Tongue (tissue), 3 donors: ENCODE measurements at places on chromosomes 3 and 15.
A peak's percentile ranks its signal among the peaks of the same experiment; 100 is the strongest.

DNA sequence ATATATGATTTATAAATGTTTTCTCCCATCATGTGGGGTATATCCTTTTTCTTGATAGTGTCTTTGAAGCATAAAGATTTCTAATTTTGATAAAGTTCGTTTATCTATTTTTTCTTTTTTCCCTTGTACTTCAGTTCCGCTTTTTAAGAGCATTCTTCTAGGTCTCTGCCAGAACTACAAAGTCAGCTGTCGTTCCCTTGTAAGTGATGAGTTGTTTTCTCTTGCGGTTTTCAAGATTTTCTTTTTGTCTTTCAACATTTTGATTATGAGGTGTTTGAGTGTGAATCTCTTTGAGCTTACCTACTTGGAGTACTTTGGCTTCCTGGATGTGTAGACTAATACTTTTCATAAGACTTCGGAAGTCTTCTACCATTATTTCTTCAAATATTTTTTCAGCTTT is 9.3 kb upstream of the PRICKLE2 start:
- no peak for DNase-seq

- DNase-seq, result no peak
Measured at GRCh38 chr3:61080737-61081445, 170.4 kb downstream of the FHIT start.

GRCh38 chr3:44076221-44076829 is 165.4 kb upstream of the TOPAZ1 start:
- no peak for DNase-seq

GRCh38 chr15:64026591-64026990 is 19.7 kb downstream of the DAPK2 start:
- DNase-seq, result no peak

- no peak for DNase-seq
Measured at GRCh38 chr15:92268900-92269299, 124.8 kb upstream of the ST8SIA2 start.

GRCh38 chr3:162034368-162034767 is 537.8 kb downstream of the OTOL1 start:
- DNase-seq, result no peak

- DNase-seq, result no peak
Measured at GRCh38 chr3:22861426-22861825, 341.7 kb upstream of the UBE2E2 start.

GRCh38 chr3:20563251-20563650 is 377.2 kb upstream of the SGO1 start:
- DNase-seq, result no peak

GRCh38 chr3:154969366-154969765 is 110.8 kb upstream of the MME start:
- DNase-seq, result no peak

GRCh38 chr3:143239031-143239430 is 119.5 kb downstream of the CHST2 start:
- DNase-seq, result no peak

GRCh38 chr3:78799681-78800080 is 968.1 kb downstream of the ROBO1 start:
- DNase-seq, result no peak

GRCh38 chr3:151391720-151392119 is 7.2 kb upstream of the P2RY12 start:
- DNase-seq, result no peak

DNA sequence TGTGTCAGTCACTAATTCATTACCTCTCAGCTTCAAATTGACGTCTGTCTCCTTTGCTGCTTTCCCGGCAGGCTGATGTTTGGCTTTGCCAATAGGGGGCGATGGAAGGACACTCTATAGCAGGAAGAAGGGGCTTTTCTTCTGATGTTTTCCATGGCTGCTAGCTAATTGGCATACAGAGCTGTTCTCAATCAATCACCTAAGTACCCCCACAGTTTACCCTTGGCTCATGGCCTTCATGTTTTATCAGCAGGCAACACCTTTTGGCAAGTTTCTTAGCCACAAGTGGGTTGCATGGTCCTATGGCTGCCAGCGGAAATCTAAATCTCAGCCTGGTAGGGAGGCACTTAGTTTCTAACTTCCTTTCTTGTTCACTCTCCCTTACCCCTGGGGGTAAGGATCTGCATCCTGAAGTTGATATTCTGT is 45.0 kb downstream of the ESYT3 start:
- DNase-seq, result peak; percentile 50

GRCh38 chr3:135895734-135896121 is 69.8 kb upstream of the PPP2R3A start:
- DNase-seq, result no peak

- DNase-seq, result no peak
Measured at GRCh38 chr3:188316021-188316722, 162.2 kb downstream of the LPP start.

DNA sequence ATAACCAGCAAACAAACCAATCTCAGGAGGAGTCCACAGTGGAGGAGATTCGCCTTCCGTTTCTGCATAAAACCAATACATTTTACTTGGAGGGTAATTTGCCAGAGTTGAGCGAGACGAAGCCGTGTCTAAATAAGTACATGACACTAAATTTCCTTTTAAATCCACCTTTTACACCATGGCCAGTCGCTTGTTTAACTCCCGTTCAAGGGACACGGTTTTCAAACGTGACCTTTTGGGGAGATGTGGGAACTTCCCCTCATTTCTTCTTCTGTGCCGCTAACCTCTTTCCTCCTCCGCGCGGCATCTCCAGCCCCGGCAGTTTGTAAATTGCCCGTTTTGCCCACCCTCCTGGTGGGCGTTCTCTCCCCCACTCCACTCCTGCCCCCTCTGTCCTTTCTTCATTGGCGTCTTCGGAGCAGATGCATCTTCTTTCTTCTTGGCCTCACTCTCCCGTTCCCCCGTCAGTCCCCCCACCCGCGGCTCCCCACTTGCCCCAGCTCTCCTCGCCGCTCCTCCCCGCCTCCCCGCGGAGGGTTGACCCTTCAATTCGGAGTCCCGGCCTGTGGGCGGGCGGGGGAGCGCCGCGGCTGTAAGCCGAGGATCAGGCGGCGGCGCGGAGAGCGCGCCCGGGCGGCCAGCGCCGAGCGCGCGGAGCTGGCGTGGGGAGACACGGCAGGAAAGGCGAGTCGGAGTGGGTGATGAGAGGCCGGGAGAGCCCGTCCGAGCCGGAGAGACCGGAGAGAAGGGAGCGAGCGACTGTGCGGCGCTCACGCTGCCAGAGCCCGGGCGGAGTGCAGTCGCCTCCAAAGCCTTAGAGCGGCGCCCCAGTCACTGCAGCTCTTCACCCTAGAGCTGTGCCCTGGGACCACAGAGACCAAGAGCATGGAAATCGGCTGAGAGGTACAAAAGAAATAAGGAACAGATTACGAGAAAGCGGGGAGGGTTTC is at the start of gene NLGN1:
NLGN1 (plus strand) TSS at position 584 of the 950 bp plus-strand sequence.
- peak; percentile 88 for DNase-seq

GRCh38 chr15:87211547-87211946 is 1045.0 kb downstream of the NTRK3 start:
- DNase-seq, result no peak

DNA sequence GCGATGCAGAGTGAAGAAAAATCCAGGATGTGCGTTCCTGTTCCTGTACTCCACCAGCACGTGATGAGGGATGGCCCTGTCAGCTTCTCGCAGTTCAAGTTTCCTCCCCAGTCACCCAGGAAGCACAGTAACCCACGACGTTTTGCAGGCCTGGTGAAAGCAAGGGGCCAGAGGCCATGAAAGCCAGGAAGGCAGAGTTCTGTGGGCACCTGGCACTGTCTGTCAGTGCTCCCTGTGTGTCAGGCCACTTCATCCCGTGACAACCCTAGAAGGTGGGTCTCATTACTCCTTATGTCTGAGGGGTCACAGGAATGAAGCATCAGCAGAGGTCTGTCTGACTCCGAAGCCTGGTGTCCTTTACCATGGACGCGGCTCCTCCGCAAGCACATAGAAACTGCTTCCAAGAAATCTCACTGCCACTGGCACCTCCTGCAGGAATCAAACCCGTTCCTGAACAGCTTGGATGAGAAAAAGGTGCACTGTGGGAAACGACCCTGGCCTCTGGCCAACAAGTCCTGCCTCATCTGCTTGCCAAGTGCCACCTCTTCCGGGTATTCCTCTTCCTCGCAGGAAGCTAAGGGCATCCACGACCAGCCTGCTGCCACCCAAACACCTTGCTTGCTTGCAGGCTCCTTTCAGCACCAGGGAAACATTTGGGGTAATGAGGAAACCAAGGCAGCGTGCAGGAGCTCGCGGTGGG is 14.6 kb downstream of the RAB43 start:
- no peak for DNase-seq

- DNase-seq, result no peak
Measured at GRCh38 chr3:63146154-63146553, 132.0 kb upstream of the SYNPR start.

- no peak for DNase-seq
Measured at GRCh38 chr3:120741837-120742197, 499 bp downstream of the RABL3 start.

GRCh38 chr15:83305704-83306291 is 21.3 kb upstream of the BNC1 start:
- peak; percentile 41 for DNase-seq

GRCh38 chr3:71600646-71601288 is 17.2 kb upstream of the FOXP1 start:
- no peak for DNase-seq

- no peak for DNase-seq
Measured at GRCh38 chr15:89575656-89576416, 567 bp downstream of the TICRR start.

GRCh38 chr3:155549087-155549486 is 195.8 kb downstream of the PLCH1 start:
- DNase-seq, result no peak

DNA sequence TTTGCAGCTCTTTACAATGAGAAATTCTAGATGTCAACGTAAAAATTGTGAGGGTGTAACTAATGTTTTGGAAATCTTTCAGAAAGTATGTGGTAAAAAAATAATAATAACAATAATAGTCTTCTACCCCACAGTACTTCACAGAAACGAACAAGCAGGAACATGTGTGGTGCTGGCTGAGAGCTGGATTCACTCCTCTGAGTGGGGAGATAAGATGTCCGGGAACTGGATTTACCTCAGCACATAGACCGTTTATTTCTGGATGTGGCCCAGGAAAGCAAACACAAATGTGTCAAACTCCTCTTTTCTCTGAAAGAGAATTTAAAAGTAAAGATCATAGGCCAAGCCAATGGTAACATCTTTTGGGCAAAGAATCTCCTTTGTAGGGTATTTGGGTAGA is 103.4 kb downstream of the SLC49A4 start:
- DNase-seq, result no peak

GRCh38 chr3:22068619-22069018 is 317.6 kb upstream of the ZNF385D start:
- no peak for DNase-seq

DNA sequence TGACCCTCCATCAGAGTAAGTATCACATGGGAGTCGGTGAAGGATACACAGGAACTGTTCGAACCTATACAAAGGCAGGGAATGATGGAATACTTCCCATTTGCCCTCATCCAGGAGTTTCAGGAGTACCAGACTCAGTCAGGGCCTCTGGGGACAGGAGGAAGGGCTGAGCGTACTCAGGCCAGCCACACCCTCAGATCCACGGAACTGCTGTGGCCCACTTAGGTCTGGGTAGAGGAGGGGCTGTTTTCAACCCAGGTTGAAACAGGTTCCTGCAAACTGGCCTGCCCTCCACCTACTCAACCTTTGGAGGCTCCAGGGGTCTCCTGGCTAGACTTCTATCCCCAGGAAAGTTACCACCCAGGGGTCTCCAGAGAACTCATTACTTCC is 6.7 kb upstream of the IGDCC3 start:
- DNase-seq, result no peak

GRCh38 chr3:48157950-48158376 is 30.3 kb downstream of the CDC25A start:
- DNase-seq, result peak; percentile 71

- DNase-seq, result peak; percentile 19
Measured at GRCh38 chr3:100796556-100796955, 87.3 kb downstream of the TFG start.

DNA sequence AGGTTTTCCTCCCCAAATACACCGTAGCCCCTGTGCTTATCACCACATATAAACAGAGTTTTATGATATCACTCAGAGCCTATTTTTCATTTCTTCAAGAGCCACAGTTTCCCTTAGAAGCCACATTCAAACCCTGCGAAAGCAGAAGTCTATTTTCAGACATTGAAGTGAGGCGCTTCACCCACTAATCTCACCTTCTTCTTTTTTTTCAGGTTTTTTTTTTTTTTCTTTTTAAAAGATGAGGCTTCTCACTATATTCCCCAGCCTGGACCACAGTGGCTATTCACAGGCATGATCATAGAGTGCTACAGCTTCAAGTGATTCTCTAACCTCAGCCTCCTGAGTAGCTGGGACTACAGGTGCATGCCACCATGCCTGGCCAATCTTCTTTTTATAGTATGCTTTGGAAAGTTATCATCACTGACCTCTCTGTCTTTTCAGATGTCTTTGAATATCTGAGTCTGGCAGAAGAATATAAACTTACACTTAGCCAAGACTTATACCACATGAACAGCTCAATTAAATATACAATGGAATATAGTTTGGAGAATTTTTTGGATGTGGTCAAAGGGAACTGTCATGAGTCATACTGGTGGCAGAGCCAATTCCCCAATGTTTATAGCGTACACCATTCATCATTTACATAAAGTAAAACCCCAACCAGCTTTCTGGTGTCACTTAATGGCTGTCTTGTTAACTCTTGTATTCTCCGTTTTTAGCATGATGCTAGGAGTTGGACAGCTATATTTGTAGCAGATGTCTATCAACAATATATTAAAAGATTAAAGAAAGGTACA is 59.7 kb upstream of the CCDC50 start:
- no peak for DNase-seq

GRCh38 chr3:37441689-37442088 is 267.3 kb upstream of the LRRFIP2 start:
- no peak for DNase-seq

GRCh38 chr15:40252141-40252437 is 13.2 kb downstream of the PAK6 start:
- no peak for DNase-seq

DNA sequence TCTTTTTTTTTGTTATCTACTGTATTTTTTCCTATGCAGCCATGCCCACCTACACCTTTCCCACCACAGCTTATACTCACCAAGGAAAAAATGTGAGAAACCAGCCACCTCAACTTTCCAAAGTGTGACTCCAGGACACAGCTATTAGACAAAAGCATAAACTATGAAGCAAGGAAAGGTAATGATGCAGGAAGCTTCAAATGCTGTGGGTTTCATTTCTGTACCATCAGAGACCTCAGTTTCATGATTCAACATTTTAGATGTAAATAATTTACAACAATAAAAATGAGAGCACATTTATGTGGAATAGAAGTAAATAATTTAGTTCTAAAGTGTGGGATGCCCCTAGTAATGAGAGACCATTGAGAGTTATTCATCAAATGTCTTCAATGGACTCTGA is 115.1 kb downstream of the CDIN1 start:
- DNase-seq, result no peak

DNA sequence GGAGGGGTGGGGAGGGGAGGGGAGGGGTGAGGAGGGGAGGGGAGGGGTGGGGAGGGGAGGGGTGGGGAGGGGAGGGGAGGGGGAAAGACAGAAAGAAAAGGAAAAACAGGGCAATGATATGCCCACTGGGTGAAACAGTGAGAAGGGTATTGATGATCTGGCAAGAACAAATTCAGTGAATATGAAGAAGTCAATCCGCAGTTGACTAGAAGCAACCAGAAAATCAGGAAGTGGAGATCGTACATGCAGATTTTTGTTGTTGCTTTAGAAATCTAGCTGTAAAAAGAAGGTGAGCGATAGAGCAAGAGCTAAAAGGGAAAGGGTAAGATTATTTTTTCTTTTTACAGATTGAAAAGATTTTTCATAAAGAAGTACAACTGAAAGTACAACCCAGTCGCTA is 47.6 kb upstream of the ARF4 start:
- DNase-seq, result no peak

- no peak for DNase-seq
Measured at GRCh38 chr3:192914848-192915247, 2.8 kb downstream of the MB21D2 start.
